Anterior cingulate cortex (tissue), 58 donors: ENCODE measurements at places on chromosomes 5 and 9.

- DNase-seq, result no peak
Measured at GRCh38 chr9:127981559-127982121, 851 bp upstream of the EEIG1 start.

GRCh38 chr5:17440766-17441165 lies 57.3 kb upstream of the TAF11L2 start:
- DNase-seq, result no peak

DNA sequence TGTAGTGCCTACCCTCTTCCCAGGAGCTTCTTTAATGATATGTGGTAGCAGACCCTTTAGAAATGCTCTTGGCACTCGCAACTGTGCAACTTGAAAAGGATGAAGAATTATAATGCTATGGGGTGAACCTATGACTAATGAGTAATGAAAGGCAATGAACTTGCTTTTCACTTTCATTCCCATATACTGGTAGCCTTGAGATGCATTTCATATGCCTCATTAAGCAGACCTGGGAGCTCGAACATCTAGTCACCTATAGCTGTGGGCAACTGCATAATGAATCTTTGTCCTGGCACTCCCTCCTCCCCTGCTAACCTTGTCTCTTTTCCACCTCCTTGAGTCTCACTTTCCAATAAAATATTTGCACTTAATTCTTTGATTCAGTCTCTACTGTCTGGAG lies 605.9 kb upstream of the DAB2 start:
- DNase-seq, result no peak

DNA sequence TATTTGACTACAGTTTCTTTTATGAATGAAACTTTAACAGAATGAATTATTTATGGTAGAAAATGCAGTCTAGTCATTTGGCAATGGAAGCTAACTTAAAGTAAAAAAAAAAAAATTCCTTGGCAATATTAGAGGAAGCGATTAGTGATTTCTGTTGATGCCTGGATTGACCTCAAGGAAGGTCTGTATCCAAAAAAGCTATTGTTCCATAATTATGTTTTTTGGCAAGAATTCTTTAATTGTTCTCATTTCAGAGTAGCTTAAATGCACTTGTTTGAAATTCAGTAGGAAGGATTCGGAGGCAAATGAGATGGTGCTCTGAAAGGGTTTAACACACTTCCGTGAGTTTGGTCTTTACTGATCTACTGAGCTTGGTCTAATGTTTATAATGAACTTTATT lies 61.8 kb downstream of the ITGA1 start:
- no peak for DNase-seq

- no peak for DNase-seq
Measured at GRCh38 chr5:52638732-52639131, 149.0 kb upstream of the ITGA1 start.

- no peak for DNase-seq
Measured at GRCh38 chr9:134913041-134913712, 4.5 kb downstream of the FCN1 start.

DNA sequence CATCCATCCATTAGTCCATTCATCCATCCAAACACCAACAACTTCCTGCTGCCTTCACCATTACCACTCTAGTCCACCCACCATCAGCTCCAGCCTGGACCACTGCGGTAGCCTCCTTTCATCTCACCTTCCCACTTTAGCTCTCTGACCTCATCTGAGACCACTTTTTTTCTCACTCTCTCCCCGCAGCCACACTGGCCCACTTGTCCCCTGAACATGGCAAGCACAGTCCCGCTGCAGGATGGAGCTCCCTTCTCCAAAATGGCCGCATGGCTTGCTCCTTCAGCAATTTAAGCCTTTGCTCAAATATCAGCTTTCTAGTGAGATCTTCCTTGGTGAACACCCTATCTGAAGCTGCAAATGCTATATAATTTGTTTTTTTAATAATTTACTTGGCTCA lies 11.1 kb downstream of the CSF1R start:
- no peak for DNase-seq

GRCh38 chr9:3337515-3338225 lies 188.1 kb downstream of the RFX3 start:
- no peak for DNase-seq

GRCh38 chr9:78615372-78615771 lies 318.4 kb downstream of the PSAT1 start:
- DNase-seq, result no peak

DNA sequence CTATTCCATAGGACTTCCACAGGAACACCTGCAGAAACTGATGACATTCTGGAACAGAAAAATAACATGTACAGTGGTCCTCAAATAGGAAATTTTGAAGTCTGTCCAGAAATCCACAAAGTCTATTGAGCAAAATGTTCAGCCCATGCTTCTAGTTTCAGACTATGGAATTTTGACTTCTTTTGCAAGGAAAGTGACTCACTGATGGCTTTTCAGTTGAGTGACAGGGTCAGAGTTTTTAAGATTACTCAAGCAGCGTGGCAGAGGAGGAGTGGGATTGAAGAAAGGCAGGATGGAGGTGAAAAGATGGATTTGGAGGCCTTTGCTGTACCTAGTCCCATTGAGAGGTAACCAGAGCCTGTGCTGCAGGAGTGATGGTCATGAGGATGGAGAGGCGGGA lies 151.5 kb downstream of the GOLPH3 start:
- DNase-seq, result no peak

DNA sequence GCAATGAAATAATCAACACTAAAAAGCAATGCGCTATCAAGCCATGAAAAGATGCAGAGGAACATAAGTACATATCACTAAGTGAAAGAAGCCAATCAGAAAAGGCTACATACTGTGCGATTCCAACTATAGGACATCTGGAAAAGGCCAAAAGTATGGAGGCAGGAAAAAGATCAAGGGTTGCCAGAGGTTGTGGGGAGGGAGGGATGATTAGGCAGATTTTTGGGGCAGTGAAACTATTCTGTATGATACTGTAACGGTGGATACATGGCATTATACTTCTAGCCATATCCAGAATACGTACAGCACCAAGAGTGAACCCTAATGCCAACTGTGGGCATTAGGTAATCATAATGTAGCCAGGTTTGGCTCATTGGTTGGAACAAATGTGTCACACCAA lies 50.0 kb upstream of the FAM120AOS start:
- no peak for DNase-seq

DNA sequence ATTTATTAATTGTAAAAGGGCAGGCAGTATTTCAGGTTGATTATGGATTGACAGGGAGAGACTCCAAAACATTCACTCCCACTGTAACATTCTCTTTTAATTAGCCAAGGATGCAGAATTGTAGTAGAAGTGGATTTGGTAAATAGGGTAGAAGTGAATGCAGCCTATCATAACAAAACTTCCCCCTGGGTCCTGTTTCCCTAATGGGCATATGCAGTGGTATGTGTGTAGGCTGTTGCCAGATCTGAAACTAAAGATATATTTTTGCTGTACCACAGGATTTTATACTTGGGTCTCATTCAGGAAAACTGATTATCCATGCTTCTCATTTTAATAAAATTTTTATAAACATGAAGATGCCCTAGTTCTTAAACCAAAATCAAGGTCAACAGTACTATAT lies 351.2 kb downstream of the KDM4C start:
- no peak for DNase-seq

DNA sequence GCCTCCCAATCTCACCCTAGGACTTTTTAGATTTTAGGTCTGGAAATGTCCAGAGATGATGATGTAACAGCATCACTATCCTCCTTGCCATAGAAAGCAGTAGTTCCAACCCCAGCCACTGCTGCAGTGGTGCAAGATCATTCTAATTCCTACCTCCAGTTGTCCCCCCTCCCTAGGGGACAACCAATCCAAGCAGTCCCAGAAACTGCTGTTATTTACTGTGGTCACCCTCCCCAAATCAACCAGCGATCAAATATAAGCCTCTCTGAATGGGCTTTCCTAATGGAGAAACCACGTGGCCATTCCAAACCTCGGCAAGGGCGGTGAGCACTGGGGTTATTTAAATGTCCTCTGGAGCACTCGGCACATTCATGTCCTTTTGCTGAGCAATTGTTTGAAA lies 159.8 kb downstream of the SLF1 start:
- no peak for DNase-seq

DNA sequence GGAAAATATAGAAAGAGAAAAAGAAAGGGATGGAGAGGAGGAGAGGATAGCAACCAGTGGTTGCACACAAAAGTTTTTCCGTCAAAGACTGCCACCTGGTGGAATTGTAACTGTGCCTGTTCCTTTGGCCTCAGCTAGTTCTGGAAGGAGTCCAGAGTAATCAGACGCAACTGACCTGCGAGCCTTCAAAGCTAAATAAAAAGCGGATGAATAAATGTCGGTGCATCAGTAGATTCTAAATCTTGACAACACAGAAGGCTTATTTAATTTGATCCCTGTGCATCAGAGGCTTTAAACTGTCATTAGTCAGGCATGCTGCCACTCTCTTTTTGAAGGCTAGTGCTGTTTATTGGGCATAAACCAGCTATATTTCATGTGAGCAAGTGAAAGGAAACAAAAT lies 132.9 kb upstream of the ACO1 start:
- peak; percentile 21 for DNase-seq

GRCh38 chr9:131028221-131028884 lies 19.4 kb downstream of the LAMC3 start:
- DNase-seq, result no peak

DNA sequence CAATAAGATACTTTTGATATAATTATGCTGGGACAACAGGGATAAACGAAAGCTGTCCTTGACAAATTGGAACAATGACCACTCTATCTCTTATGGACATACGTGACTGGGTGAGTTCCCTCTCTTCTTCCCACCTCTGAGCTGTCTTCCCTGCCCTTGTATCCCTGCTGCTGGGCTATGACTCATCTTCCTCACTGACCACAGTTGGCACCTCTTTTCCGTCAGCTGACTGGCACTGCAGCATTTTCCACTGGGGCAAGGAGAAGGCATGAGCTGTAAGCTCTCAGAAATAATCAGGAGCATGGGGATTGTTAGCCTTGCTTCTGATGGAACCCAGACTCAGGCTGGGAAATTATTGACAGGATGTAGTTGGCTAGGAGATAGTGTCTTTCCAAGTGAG lies 48.7 kb downstream of the PCSK1 start:
- no peak for DNase-seq

GRCh38 chr9:93303806-93304573 lies 120.1 kb downstream of the WNK2 start:
- no peak for DNase-seq

- no peak for DNase-seq
Measured at GRCh38 chr9:28365728-28366127, 792.4 kb upstream of the C9orf72 start.

GRCh38 chr5:150763023-150763769 lies 4.4 kb upstream of the DCTN4 start:
- DNase-seq, result no peak

GRCh38 chr9:136079916-136080246 lies 15.2 kb downstream of the NACC2 start:
- DNase-seq, result no peak
